Neural progenitor cell (in vitro differentiated cells): ENCODE measurements at places on chromosomes 2 and 18. TPM values are rescaled to one million over a fixed set of nuclear protein-coding genes. Genes with fewer than 3 reads are reported as not detected.

DNA sequence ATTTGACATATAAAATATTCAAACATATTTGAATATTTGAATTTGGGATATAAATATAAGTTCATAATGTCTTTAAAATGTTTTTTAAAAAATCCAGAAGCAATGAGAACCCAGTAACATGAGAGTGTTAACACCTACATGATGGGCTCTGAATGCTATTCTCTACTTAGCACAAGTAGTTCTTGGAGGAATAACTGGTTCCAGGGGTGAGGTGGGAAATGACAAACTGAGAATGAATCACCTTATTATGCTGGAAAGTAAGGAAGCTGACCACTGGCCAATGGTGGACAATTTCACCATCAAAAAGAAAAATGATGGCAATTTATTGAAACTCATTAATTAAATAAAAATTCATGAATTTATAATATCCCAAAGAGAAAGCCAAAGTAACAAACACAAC is 79.6 kb upstream of the NABP1 start:
- no peaks in the 10 kb centered on the region for H3K27me3 ChIP-seq
- DNase-seq, result no peak
- H3K27ac ChIP-seq, result no peak overlapping the region
- H3K4me3 ChIP-seq, result no peak overlapping the region
- no peaks in the 10 kb centered on the region for H3K4me1 ChIP-seq

DNA sequence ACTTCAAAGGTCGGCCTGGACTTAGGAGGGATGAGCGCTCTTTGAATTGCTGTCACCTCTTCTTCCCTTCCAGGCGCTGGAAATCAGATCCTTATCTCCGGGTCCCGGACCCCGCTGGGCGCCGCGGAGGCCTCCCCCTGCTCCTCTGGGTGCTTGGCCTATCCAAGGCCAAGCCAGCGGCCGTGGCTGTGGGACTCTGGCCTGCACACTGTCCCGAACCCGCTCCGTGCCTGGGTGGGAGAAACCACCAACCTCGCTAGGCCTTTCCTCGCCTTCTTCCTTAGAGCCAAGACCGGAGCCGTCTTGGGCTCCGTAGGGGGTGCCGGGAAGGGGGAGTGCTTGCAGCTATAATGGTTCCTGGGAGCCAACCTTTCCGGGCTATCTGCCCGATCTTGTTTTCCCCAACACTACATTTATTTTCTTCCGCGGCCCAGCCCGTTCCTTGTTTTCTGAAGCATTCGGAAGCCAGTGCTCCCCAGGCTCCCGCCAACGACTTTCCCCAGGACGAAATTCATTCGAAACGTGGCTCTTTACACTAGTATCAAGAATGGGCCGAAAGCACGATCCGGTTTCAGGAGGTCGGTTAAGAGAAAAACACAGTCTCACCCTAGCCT is 2.4 kb downstream of the OSR1 start:
- H3K36me3 ChIP-seq, result no peaks in the 10 kb centered on the region
- H3K4me3 ChIP-seq, result peak overlapping the region; percentile 18
- peaks cover 38% of the 10 kb centered on the region for H3K4me1 ChIP-seq
- DNase-seq, result peak; percentile 32
- no peak overlapping the region for H3K27ac ChIP-seq
- peaks cover 100% of the 10 kb centered on the region for H3K27me3 ChIP-seq

DNA sequence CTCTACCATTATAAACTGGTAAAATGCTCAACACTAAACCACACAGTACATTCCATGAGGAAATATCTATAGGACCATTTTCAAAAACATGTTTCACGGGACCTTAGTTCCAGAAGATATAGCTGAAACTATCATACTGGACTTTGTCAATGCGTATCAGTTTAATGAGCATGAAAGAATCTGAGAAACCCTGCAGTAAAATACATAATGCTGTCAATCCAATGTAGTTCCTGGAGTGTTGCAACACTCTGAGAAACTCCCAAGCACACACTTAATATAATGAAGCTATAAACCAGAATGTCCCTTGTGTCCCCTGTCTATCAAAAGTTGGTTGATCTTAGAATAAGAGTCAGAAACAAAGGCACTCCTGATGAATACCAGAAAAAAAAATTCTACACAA is 16.2 kb downstream of the IWS1 start:
- no peak overlapping the region for H3K4me3 ChIP-seq
- no peak overlapping the region for H3K27ac ChIP-seq
- peaks cover 4% of the 10 kb centered on the region for H3K36me3 ChIP-seq

Gene CTLA4
- total RNA-seq, result not detected in 2 replicates

GRCh38 chr18:28963481-28963880 is 786.6 kb upstream of the CDH2 start:
- no peak for DNase-seq
- no peak overlapping the region for H3K4me3 ChIP-seq
- no peaks in the 10 kb centered on the region for H3K36me3 ChIP-seq
- H3K27me3 ChIP-seq, result no peaks in the 10 kb centered on the region

- H3K4me3 ChIP-seq, result no peak overlapping the region
- no peaks in the 10 kb centered on the region for H3K36me3 ChIP-seq
- no peak overlapping the region for H3K27ac ChIP-seq
- H3K4me1 ChIP-seq, result peaks cover 11% of the 10 kb centered on the region
Measured at GRCh38 chr2:64134813-64135212, 9.4 kb downstream of the PELI1 start.

GRCh38 chr18:69980509-69980908 is 32.8 kb upstream of the CD226 start:
- H3K36me3 ChIP-seq, result no peaks in the 10 kb centered on the region
- DNase-seq, result no peak
- no peak overlapping the region for H3K27ac ChIP-seq
- no peak overlapping the region for H3K4me3 ChIP-seq
- peaks cover 10% of the 10 kb centered on the region for H3K4me1 ChIP-seq

Gene RTP5
- not detected in 2 replicates for total RNA-seq

DNA sequence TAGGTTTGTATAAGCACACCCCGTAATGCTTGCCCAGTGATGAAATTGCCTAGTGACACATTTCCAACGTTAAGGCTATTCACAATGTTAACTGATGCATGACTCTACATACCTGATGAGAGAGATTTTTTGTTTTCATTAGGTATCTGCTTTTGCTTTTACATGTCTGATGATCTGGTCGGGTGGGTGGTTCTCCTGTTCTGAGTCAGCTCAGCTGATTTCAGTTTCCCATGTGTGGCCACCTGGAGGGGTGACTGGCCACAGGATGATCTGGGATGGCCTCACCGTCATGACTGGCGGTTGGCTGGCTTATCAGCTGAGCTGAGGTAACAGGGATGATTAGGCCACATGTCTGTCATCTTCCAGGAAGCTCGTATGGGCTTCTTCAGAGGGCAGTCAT is 33.8 kb upstream of the ACYP2 start:
- no peak overlapping the region for H3K4me3 ChIP-seq
- H3K27me3 ChIP-seq, result no peaks in the 10 kb centered on the region
- H3K4me1 ChIP-seq, result no peaks in the 10 kb centered on the region
- DNase-seq, result no peak
- H3K27ac ChIP-seq, result no peak overlapping the region

DNA sequence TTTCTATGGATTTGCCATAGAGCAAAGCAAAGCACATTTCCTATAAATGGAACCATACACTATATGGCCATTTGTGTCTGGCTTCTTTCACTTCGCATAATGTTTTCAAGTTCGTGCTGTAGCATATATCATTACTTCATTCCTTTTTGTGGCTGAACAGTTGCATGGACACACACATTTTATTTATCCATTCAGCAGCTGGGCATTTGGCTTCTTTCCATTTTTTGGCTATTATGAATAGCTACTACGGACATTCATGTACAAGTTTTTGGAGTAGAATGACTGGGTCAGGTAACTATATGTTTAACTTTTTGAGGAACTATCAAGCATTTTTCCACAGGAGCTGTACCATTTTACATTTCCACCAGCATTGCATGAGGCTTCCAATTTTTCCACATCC is 10.7 kb upstream of the SELENOI start:
- H3K4me3 ChIP-seq, result no peak overlapping the region
- no peaks in the 10 kb centered on the region for H3K27me3 ChIP-seq
- H3K4me1 ChIP-seq, result peaks cover 12% of the 10 kb centered on the region
- no peak overlapping the region for H3K27ac ChIP-seq
- H3K36me3 ChIP-seq, result no peaks in the 10 kb centered on the region

- H3K36me3 ChIP-seq, result no peaks in the 10 kb centered on the region
- H3K4me3 ChIP-seq, result no peak overlapping the region
- no peaks in the 10 kb centered on the region for H3K27me3 ChIP-seq
- no peaks in the 10 kb centered on the region for H3K4me1 ChIP-seq
- peak; percentile 86 for DNase-seq
- H3K27ac ChIP-seq, result no peak overlapping the region
Measured at GRCh38 chr2:208466151-208466919, 59.7 kb downstream of the PTH2R start.

- no peak overlapping the region for H3K4me3 ChIP-seq
- no peak for DNase-seq
Measured at GRCh38 chr2:116586328-116586689, 1228.2 kb upstream of the DDX18 start.

DNA sequence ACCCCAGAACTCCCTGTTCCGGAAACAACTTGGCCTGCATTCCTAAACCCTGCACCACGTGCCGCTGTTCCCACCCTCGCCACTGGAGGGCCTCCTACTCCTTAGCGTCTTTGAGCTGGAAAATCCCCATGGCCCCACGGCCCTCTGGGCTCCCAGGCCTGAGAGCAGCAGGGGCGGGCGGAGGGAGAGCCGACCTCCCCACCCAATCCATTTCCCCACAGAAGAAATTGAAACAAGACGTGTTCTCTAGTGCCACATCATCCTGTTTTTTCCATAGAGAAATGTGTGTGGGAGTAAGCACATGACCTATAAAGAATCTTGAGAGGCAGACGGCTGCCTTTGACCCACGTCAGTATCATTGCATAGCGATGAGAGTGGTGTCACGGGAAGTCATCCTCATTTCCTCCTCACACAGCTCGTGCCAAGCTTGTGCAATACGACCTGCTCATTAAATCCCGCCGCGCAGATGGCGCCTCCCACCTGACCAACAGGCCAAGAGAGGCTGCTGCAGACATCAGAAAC is 79.2 kb downstream of the LAMA1 start:
- H3K27me3 ChIP-seq, result no peaks in the 10 kb centered on the region
- H3K4me3 ChIP-seq, result no peak overlapping the region
- H3K4me1 ChIP-seq, result no peaks in the 10 kb centered on the region

Gene HOXD4
- not detected in 2 replicates for total RNA-seq

Gene CFAP53
- 0.36 and 0.74 TPM in 2 replicates for total RNA-seq

DNA sequence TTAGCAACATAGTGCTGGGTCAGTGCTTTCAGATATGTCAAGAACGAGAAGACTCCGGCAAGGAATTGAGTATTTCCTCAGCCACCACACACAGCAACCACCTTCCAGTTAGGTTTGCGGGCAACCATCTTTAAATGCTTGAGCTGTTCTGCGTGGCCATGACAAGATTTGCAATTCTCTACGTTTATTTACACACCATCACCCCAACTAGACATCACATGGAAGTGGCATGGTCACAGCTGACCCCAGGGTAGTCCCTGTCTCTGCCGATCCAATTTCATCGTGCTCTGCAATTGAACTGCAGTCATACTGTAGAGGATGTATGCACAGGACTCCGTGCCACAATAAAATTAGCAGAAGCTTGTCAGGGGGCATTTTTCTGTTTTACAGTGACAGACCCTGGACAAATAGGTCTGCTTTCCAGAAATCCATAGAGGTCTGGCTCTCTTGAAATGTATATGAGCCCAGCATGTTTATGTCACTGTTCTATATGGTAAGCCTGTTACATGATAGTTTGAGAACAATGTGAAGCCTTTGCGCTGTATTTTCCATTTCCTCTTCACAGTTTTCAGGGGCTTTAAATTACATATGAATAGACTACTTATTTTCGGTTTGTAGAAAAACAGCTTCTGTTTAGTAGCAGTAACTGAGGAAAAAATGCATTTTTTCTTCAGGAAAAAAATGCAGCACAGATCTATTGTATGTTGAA is 605.2 kb downstream of the NR4A2 start:
- H3K27me3 ChIP-seq, result no peaks in the 10 kb centered on the region
- peak overlapping the region; percentile 18 for H3K4me3 ChIP-seq
- no peaks in the 10 kb centered on the region for H3K36me3 ChIP-seq
- no peak for DNase-seq

DNA sequence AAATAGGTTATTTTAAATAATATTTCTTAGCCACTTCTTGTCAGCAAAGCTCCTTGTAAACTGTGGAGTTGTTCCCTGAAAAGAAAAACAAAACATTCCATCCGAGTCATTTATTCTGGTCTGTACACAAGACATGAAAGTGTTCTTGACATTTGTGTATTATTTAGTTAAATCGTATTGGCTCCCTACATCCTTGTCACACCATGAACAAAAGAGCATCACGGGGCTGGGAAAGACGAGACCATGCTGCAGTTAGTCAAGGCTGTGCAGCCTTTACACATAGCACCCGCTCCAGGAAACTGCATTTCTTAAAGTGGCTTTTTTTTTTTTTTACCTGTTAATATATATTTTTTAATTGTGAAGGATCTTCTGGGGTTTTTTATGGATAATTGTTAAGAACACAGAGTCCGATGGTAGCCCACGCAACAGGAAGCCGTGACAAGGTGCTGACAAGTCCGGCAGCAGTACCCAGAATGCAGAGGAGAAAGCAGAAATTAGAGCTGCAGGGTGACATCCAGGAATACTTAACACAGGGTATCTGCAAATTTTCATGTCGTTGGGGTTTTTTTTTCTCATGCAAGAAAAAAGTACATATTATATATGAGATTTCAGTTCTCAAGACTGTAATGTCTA is 588.4 kb downstream of the ARHGAP15 start:
- H3K27ac ChIP-seq, result no peak overlapping the region

DNA sequence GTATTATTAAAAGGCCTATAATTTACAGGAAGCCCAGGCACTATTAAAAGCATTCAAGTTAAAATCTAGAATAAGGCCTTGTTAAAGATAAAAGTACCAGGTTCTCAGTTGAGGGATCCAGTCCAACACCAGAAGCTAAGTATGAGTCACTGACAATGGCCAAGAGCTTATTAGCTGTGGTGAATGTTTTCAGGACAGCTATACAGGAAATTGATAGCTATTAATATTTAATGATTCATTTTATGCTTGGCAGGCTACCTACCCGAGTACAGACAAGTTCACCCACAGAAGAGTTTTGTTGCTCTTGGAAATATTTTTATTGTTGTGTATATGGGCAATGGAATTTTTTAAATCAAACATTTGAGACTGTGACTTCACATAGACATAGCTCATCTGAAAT is 729.6 kb upstream of the ZNF804A start:
- no peak overlapping the region for H3K4me3 ChIP-seq
- no peak for DNase-seq
- H3K27me3 ChIP-seq, result no peaks in the 10 kb centered on the region
- H3K4me1 ChIP-seq, result no peaks in the 10 kb centered on the region
- H3K27ac ChIP-seq, result no peak overlapping the region

- H3K36me3 ChIP-seq, result no peaks in the 10 kb centered on the region
- no peak overlapping the region for H3K4me3 ChIP-seq
- H3K27me3 ChIP-seq, result no peaks in the 10 kb centered on the region
- no peak overlapping the region for H3K27ac ChIP-seq
- DNase-seq, result no peak
Measured at GRCh38 chr2:109300582-109300981, 171.6 kb downstream of the SH3RF3 start.

GRCh38 chr2:177665328-177665727 is 272.8 kb downstream of the AGPS start:
- H3K4me3 ChIP-seq, result no peak overlapping the region
- peaks cover 20% of the 10 kb centered on the region for H3K27me3 ChIP-seq
- no peaks in the 10 kb centered on the region for H3K36me3 ChIP-seq
- no peak overlapping the region for H3K27ac ChIP-seq
